ENCODE measurements at places on chromosomes 13 and 19.

- H3K27ac ChIP-seq = no peak overlapping the region
- no peak overlapping the region for H3K4me3 ChIP-seq
- no peaks in the 10 kb centered on the region for H3K36me3 ChIP-seq
Measured at GRCh38 chr19:32171719-32172151, 173.7 kb upstream of the ZNF507 start.

DNA sequence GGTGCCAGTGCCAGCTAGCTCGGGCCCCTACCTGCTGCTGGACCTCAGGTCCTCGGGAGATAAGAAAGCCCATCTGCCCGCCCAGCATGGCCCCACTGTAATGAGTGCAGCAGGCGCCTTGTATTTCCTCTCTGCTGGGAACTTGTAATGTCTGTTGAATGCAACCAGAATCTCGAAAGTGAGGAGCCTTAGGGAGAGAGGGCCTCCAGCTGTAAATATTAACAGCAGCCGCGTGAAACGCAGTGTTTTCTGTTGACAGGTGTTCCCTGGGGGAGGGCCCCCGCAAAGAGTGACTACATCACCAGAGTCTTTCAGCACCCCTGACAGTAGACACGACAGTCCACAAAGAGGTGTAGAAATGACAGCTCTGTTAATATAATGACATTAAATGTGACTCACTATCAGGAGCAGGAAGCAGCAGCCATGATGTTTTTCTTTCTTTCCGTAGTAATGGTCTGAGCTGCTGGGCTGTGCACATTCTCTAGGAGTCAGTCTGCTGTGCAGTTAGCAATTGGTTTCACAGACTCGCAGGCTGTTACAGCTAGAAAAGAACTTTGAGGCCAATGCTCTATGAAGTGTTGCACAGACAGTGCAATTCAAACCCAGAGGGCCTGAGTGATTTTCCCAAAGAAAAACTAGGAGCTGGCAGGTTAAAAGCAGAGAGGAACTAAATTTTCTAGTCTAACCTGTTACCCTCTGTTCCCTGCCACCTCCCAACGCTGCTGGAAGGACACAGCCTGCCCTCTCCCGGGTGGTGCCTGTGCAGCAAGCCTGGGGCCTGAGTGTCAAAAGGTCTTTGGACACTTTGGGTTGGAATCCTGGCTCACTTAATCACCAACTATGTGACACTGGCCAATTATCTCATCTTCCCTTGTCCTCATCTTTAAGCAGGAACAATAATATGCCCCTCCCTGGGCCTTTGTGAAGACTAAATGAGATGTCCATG is 58.6 kb upstream of the WASF3 start:
- no peak overlapping the region for H3K4me3 ChIP-seq
- H3K36me3 ChIP-seq = no peaks in the 10 kb centered on the region
- no peaks in the 10 kb centered on the region for H3K27me3 ChIP-seq
- H3K27ac ChIP-seq = no peak overlapping the region
- DNase-seq = no peak

GRCh38 chr13:26441476-26441875 is 116.0 kb upstream of the WASF3 start:
- H3K27ac ChIP-seq = no peak overlapping the region
- no peaks in the 10 kb centered on the region for H3K4me1 ChIP-seq
- no peak overlapping the region for H3K4me3 ChIP-seq
- no peak for DNase-seq
- H3K36me3 ChIP-seq = no peaks in the 10 kb centered on the region
- peaks cover 3% of the 10 kb centered on the region for H3K27me3 ChIP-seq

DNA sequence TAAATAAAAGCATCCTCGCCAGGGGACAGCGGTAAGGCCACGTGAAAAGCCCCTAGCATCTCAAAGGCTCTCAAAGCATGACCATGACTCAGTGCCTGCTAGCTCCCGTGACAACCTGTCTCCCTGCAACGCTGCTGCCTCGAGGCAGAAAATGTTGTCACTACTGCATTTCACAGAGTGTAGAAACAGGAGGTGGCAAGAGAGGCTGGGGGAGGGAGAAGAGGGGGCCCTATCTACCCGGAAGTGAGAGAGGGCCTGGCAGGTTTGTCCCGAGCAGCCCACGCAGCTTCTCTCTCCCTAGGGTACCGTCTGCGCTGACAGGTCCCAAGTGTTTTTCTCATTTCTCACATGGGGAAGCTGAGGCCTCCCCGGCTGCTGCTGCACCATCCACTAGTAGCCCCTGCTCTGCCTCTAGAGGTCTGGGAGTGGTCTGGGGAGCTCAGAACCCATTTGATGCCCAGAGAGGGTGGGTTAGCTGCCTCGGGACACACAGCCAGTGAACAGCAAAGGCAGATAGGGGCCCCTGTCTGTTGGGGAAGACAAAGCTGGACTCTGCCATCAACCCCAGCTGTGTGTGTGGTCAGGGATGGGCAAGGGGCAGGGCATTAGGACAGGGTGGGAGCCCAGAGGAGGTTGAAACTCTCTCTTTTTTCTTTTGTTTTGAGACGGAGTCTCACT is 3.7 kb downstream of the TINCR start:
- H3K4me1 ChIP-seq = no peaks in the 10 kb centered on the region
- DNase-seq = no peak
- no peaks in the 10 kb centered on the region for H3K27me3 ChIP-seq
- H3K4me3 ChIP-seq = no peak overlapping the region
- H3K27ac ChIP-seq = no peak overlapping the region
- H3K36me3 ChIP-seq = no peaks in the 10 kb centered on the region

GRCh38 chr19:12695997-12696365 is 450 bp downstream of the FBXW9 start:
- H3K36me3 ChIP-seq = peaks cover 31% of the 10 kb centered on the region
- no peaks in the 10 kb centered on the region for H3K27me3 ChIP-seq
- peaks cover 10% of the 10 kb centered on the region for H3K4me1 ChIP-seq
- no peak for DNase-seq
- H3K27ac ChIP-seq = peak overlapping the region; percentile 88
- peak overlapping the region; percentile 93 for H3K4me3 ChIP-seq

DNA sequence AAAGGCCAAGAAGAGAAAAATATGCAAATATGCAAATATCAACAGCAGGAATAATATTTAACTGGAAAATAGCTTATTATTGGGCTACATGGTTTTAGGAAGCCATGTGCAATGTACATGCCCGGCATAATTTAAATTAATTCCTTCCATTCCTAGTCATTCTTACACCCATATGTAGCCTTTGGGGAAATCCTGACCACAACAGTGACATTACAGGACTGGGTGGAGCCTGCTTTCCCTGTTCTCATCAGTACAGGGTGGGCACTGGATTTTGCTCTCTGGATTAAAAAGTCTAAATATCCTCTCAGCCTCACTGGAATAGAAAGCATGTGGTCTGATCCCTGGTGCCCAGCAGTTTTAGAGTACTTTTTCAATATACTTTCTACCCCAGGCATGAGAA is 198.2 kb downstream of the DNAJC15 start:
- H3K36me3 ChIP-seq = no peaks in the 10 kb centered on the region
- H3K27ac ChIP-seq = no peak overlapping the region
- DNase-seq = no peak
- no peaks in the 10 kb centered on the region for H3K27me3 ChIP-seq
- H3K4me1 ChIP-seq = no peaks in the 10 kb centered on the region

- no peaks in the 10 kb centered on the region for H3K27me3 ChIP-seq
- DNase-seq = peak; percentile 81
- H3K4me1 ChIP-seq = peaks cover 5% of the 10 kb centered on the region
Measured at GRCh38 chr19:44657211-44657921, 13.7 kb downstream of the PVR start.

DNA sequence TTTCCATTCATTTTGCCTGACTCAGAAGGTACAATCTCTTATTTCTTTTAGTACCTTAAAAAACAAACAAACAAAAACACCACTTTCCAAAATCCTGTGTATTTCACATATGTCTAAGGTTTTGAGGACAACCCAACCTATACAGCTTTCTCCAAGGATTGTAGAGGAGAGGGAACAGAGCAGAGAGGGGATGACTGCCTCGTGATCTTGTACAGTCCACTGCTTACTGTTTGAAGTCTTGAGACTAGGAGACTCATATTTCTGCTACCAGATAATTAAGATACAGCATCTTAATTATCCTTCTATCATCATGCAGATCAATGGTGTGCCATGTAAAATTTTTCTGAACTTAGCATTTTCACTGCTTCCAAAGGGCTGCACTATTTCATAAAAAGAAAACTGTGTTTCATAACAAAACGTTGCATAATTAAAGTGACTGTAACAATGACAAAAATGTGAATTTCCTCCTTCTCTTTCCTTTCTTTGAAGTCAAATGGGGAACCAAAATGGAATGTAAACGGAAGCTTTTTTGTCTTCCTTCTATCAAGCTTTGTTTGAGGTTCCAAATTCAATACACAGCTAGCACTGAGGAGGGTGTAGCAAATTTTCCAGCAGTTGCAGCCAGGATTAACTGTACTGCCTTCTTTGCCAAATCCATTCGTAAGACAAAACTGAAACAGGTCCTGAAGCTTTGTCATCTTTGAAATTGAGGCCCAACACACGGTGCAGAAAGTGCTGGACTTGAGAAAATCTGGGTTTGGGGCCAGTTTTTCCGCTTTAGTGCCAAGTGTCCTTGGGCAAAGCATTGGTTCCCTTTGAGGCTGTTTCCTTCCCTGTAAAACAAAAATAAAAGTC is 34.9 kb upstream of the RCBTB2 start:
- H3K27me3 ChIP-seq = no peaks in the 10 kb centered on the region
- H3K36me3 ChIP-seq = no peaks in the 10 kb centered on the region

- no peaks in the 10 kb centered on the region for H3K27me3 ChIP-seq
- no peak overlapping the region for H3K4me3 ChIP-seq
- H3K36me3 ChIP-seq = peaks cover 44% of the 10 kb centered on the region
- no peak for DNase-seq
- no peaks in the 10 kb centered on the region for H3K4me1 ChIP-seq
- no peak overlapping the region for H3K27ac ChIP-seq
Measured at GRCh38 chr13:24293746-24294145, 15.6 kb upstream of the C1QTNF9 start.

DNA sequence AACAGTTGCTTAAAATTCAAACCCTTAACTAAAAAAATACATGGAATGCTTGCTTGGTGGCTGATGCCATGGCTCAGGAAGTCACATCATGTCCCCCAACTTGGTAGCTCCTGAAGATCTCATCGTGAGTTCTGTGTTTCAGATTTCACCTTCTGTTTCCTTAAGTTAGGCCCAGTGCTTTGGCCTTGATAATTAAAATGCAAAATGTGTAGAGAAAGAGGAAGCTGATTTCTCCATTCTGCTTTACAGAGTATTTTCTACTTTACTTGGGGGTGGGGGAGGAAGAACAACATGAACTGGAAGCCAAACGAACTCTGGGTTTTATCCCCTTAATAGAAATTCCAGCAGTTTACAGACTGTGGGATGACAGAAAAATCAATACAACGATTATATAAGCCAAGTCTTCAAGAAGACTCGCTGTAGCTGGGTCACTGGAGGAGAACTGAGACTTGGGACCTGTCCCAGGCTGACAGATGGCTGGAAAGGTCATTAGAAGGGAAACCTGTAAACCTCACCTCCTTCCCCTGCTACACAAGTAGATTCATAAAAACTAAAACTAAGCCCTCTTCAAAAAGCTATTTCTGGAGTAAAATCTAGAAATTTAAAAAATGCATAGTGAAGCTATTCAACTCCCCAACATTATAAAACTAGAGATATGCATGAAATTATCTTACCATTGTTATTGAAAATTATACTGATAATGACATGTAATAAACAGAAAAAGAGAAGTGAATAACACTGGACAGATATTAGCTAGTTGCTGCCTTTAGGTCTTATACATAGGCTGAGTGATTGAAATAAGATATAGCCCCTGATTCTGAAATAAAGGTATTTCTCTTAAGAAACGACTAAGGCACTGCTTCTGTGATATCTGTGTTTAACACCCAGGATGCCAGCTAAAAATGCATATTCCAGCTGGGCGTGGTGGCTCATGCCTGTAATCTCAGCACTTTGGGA is 22.1 kb upstream of the GGACT start:
- H3K27ac ChIP-seq = no peak overlapping the region
- no peak for DNase-seq
- peaks cover 5% of the 10 kb centered on the region for H3K4me1 ChIP-seq
- peaks cover 7% of the 10 kb centered on the region for H3K36me3 ChIP-seq
- H3K4me3 ChIP-seq = no peak overlapping the region

DNA sequence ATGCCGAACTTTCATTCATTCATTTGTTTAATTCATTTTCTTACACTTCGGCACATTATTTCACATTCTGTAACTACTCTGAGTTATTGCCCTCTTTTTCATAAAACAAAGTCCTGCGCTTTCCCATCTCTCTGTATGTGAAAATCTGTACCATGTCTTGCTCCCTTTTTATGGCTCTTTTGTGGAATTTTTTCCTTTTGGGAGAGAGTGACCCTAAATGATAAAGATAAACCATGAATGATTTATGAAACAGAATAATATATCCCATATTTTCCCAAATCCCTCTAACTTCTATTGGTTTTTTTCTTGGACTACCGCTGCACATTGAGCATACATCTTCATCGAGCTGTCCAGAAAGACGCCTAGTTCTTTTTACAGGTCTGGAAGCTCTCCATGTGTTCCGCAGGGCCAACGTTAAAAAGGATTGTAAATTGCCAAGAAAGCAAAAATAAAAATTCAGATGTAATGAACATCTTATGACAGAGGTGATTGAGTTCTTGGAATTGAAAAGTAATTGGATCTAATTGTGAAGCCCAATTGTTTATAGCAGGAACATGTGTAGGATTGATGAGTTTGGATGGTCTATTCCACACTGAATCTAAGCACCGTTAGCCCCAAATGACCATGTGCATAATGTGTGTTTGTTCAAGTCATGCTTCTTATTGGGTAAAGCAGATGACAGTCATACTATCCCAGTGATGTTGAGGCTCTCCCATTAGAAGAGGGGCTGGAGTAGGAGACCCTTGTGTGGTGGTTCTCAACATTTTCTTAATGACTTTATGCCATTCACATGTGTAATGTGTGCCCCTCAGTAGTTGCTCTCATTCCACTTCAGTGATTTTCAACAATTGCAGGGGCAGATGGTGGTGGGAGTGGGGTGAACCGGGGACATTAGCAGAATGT is 378.9 kb downstream of the DLEU7 start:
- H3K27ac ChIP-seq = no peak overlapping the region
- no peaks in the 10 kb centered on the region for H3K36me3 ChIP-seq
- DNase-seq = no peak
- no peaks in the 10 kb centered on the region for H3K27me3 ChIP-seq
- peaks cover 14% of the 10 kb centered on the region for H3K4me1 ChIP-seq
- no peak overlapping the region for H3K4me3 ChIP-seq

GRCh38 chr13:29482504-29482903 is 113.0 kb downstream of the SLC7A1 start:
- H3K27ac ChIP-seq = no peak overlapping the region
- H3K4me3 ChIP-seq = no peak overlapping the region
- H3K27me3 ChIP-seq = no peaks in the 10 kb centered on the region
- no peaks in the 10 kb centered on the region for H3K4me1 ChIP-seq
- H3K36me3 ChIP-seq = no peaks in the 10 kb centered on the region

GRCh38 chr13:22629374-22629773 is 551.4 kb upstream of the SGCG start:
- no peaks in the 10 kb centered on the region for H3K36me3 ChIP-seq
- H3K4me1 ChIP-seq = no peaks in the 10 kb centered on the region
- DNase-seq = no peak
- H3K27me3 ChIP-seq = no peaks in the 10 kb centered on the region

DNA sequence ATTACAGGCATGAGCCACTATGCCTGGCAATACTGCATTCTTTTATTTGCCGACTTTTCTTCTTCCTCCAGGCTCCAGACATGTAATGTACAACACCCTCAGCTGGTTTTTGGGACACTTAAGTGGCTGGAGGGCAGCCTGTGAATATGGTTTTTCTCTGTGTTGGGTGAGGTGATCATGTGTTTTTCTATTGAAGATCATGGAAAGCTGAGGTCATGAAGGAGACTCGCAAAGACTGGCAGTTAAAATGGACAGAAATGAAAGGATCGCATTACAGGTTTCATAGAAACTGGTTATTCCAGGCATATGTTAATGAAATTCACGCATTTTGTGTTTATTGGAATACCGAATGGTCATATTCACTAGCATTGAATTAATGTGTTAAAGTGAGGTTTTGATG is 85.2 kb upstream of the RNF113B start:
- no peaks in the 10 kb centered on the region for H3K4me1 ChIP-seq
- no peak overlapping the region for H3K4me3 ChIP-seq
- no peak overlapping the region for H3K27ac ChIP-seq
- no peaks in the 10 kb centered on the region for H3K36me3 ChIP-seq
- no peak for DNase-seq

Measured in psoas muscle (tissue), 8 donors.